ENCODE measurements at places on chromosomes 7 and 10.

- DNase-seq, result no peak
Measured at GRCh38 chr7:45456747-45457524, 117.2 kb upstream of the ADCY1 start.

- DNase-seq, result no peak
Measured at GRCh38 chr7:55212176-55212575, 153.0 kb upstream of the LANCL2 start.

GRCh38 chr7:93836116-93836515, 54.4 kb downstream of the TFPI2 start:
- no peak for DNase-seq

DNA sequence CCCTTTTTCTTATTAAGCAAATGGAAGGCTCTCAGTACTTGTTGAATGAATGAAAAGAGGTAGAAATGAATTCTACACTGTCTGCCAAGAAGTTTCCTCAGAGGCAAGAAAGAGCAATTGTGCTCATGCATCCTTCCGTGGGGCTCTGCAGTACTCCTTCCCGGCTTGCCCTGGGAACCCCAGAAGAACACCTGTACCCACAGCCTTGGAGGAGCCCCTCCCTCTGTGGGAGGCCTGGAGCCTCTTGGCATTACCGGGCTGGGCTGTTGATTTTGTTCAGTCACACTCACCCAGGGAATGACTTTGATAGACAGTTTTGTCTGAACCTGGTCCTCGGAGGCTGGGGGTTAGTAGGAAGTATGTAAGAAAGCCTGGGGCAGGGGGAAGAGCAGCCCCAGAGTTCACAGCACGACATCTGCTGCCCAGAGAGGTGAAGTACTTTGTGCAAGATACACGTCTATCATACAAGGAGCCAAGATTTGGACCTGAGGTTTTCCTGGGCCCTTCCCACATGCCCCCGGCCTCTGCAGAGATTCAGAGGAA, 134.8 kb upstream of the GDF10 start:
- no peak for DNase-seq

DNA sequence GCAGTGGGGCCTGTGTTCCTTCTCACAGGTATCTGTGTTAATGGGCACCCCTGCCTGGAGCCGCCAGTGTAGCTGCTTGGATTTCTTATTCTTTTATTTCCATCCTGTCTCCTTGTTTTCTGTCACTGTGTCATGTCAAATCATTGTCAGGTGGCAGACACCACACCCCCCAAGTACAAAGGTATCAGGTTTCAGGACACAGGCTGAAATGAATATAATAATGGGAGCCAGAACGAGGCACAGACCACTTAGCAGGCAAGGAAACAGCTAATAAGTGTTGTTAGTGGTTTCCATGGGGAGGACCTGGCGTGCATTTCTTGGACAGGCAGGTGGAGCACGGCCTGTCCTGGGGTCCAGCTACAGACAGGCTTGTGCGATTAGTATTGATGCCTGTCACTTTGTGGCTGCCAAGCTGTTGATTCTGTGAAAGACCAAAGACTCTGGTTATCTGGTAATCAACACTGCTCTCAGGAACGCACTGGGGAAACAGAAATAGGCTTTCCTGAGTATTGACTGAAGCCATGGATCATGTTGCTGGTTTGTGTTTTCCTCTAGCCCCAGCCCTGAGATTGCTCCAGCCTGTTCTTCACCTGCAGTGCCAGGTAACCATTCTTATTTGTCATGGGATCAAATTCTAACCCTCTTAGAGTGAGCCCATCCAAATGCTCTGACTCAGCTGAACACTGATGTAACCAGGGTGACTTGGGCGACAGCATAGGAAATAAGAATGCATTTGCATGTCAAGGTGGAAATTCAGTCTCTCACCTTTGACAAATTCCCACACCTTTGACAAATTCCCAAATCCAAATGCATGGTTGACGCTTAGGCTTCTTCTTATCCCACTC, 1002.0 kb downstream of the LRMDA start:
- DNase-seq, result no peak

DNA sequence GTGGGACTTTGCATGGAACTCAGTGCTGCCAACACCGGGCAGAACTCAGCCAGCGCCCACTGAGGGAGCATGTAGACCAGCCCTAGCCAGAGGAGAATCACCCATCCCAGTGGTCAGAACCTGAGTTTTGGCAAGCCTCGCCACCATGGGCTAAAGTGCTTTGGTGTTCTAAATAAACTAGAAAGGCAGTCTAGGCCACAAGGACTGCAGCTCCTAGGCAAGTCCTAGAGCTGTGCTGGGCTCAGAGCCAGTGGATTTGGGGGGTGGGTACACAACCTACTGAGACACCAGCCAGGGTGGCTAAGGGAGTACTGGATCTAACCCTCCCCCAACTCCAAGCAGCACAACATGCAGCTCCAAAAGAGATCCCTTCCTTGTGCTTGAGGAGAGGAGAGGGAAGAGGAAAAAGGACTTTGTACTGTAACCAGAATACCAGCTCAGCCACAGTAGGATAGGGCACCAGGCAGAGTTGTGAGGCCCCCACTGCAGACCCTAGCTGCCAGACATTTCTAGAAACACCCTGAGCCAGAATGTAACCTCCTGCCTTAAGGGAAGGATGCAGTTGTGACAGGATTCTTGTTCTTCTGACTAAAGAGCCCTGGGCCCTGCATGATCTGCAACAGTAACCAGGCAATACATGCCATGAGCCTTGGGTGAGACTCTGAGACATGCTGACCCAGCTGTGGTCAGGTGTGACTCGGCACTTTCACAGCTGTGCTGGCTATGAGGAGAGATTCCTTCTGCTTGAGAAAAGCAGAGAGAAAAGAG, 24.4 kb downstream of the GSDME start:
- no peak for DNase-seq

DNA sequence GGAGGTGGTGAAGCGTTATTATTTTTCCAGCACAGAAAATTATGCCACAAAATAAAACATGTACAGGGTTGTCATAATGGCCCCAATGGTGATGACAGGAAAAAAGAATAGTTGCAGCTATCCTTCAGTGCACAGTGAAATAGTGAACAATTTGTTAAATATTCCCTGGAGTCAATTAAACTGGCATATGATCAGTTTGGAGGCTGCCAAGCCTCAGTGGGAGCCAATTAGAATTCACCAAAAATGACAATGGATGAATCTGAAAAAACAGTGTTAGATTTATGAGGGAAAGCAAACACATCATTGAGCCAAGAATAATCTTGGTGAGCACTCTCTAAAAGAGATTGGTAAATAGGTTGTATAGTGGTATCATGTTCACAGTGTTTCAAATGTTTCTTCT, 146.3 kb downstream of the OTUD1 start:
- DNase-seq, result no peak

- no peak for DNase-seq
Measured at GRCh38 chr7:151312831-151313809, 28.5 kb upstream of the NUB1 start.

- DNase-seq, result no peak
Measured at GRCh38 chr7:147878912-147879661, 711.5 kb upstream of the C7orf33 start.

DNA sequence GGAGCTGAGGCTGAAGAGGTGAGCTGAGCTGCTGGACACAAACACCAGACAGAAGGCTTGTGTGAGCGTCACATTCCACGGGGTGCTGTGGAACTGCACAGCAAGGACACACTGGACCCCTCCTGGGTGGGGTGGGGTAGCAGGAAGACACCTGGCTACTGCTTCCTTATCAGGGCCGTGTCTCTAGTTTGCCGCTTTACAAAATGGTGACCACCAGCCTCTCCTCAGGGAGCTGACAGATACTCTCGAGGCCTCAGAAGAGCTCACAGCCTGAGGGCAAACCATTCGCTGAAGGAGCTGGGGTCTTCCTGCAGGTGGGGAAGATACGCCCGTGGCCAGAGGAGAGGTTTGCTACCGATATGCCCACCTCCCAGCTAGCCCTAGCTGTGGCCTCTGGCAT, 461.9 kb downstream of the PLXNA4 start:
- no peak for DNase-seq

- no peak for DNase-seq
Measured at GRCh38 chr10:131812736-131813604, 87.8 kb upstream of the PPP2R2D start.

DNA sequence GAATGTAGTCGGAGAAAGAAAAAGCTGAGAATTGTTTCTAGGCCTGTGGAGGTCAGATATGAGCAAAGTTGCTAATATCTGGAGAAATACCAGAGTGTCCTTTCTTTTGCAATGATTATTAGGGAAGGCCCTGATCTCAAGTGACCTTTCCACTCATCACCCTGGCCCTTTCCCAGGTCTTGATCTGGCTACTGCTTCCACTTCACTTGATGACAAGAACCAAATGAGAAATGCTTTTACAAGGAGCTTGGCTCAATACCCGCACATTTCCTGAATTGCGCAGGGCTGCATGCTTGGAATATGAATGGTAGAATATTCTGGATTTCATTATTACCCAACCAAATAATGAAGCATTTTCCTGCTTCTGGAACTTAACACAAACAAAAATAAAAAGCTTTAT, 104.6 kb downstream of the ITGB8 start:
- DNase-seq, result no peak

DNA sequence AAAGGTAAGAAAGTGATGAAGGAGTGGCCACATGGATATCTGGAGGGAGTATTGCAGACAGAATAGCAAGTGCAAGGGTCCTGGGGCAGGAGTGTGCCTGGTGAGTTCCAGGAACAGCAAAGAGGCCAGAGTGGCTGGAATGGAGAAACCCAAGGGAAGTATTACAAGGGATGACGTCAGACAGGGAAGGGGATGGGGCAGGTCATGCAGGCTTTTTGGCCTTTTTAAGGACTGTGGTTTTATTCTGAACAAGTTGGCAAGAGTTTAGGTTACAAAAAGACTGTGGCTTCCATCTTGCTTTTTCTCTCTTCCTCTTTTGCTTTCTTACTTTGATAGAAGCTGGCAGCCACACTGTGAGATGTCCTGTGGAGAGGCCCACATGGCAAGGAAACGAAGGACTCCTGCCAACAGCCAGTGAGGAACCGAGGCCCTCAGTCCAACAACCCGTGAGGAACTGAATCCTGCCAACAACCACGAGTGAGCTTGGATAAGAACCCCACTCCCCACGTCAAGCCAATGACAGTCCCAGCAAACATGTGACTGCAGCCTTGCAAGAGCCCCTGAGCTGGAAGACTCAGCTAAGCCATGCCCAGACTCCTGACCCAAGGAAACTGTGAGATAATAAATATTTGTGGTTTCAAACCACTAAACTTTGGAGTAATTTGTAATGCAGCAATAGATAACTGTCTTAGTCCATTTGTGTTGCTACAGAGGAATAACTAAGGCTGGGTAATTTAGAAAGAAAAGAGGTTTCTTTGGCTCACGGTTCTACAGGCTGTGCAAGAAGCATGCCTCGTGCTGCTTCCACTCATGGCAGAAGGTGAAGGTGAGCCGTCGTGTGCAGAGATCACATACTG, 19.8 kb upstream of the KDM7A start:
- DNase-seq, result no peak

DNA sequence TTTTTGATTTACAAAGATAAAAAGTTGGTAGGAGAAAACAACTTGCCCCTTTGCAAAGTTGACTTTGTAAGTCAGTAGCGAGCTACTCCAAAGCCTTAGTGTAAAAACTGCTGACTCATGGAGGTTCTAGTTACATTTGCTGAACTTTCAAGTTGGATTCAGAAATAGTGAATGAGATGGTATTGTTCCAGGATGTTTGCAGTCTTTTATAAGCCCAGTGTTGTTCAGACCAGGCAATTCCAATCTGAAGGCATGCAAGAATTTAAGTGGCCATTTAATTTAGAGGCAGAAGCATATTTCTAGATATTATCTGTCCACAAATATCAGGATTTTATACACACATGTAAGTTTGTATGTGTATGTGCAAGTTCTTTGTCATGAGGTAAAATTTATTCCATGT, 21.6 kb downstream of the TES start:
- DNase-seq, result no peak
